ENCODE measurements at places on chromosomes 11 and 22.

DNA sequence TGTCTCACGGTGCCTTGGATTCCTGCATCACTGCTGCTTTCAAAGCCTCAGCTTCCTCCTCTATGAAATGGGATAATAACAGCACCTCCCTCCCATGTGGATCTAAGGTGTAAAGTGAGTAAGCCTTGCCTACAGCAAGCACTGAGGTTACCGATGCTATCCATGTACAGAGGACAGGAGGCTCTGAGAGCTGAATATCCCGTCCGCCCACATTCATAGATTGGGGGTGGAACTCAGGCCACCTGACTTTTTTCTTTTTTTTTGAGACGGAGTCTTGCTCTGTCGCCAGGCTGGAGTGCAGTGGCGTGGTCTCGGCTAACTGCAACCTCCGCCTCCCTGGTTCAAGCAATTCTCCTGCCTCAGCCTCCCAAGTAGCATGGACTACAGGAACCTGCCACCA lies 12.5 kb downstream of the PDGFB start:
- DNase-seq = no peak

- DNase-seq = no peak
These were observed 29.1 kb downstream of the ALG8 start for GRCh38 chr11:78110351-78110750.

DNA sequence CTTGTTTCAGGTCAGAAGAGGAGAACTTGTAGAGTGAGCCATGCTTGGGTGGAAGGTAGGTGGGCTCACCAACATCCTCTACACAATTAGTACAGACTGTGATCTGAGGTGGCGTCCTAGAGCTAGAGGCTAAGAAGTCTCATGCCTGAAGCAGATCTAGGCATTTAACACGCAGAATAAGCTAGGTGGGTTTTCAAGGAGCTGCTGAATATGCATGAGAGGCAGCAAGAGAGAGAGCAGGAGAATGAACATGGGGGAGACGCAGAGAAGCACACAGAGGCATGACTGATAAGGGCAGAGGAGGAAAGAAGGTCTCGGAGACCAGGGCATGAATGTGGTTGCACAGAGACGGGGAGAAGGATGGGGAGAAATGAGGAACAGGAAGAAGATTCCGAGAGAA lies 36.8 kb upstream of the JAM3 start:
- DNase-seq = no peak

DNA sequence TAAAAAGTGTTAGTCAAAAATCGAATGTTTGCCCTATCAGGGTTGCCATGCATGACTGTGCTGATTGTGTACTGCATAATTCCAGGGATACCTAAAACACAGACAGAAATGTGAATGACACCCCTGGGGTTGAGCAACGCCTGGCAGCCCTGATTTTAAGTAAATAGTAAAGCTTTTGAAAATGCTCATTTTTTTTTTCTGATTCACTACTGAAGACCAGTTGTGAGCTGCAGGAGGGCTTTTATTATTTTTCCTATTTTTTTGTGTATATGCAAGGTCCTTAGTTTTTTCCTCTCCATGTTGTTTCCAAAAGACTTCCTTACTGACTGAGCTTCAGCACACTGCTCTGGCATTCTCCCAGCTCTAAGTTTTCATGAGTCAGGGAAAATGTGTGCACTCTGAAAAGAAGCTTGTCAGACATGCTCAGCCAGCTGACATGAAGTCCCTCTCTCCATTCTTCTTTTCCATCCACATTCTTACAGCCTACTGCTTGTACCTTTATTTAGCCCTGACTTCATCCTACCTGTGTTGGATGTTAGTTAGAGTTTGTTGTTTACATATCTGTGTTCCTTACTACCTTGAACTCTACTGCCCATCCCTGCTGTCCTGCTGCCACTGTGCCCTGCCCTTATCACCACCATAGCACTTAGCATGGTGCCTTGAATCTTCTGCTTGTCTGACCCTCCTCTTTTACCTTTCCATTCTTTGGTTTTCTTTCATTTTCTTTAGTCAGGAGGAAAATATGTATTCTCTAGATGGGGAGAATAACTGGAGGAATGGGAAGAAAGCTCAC lies 79.5 kb downstream of the HORMAD2 start:
- no peak for DNase-seq

GRCh38 chr22:50199251-50199721 lies 1.5 kb upstream of the SELENOO start:
- no peak for DNase-seq

DNA sequence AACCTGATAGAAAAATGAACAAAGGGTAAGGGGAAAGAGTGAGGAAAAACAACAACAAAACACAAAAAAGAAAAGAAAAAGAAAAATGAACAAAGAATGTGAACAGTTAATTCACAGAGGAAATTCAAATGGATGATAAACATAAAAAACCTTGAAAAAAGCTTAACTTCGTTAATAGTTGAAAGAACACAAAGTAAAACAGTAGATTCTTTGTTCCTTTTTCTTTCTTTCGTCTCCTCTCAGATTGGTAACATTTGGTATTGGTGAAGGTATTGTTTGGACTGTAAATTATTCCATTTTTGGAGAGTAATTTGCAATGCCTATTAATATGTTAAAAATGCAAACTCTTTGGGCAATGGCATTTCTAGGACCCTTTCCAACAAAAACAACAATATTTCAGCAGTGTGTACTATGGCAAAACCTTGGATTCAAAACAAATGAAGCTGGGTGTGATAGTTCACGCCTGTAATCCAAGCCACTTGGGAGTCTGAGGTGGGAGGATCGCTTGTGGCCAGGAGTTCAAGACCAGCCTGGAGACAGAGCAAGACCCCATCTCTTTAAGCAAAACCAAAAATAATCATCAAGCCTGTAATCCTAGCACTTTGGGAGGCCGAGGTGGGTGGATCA lies 3.3 kb upstream of the BACE1 start:
- no peak for DNase-seq

GRCh38 chr11:114296605-114297372 lies 590 bp downstream of the NNMT start:
- no peak for DNase-seq

- DNase-seq = no peak
These were observed 391.1 kb downstream of the AASDHPPT start for GRCh38 chr11:106468531-106468930.

GRCh38 chr11:30717009-30717408 lies 130.9 kb upstream of the MPPED2 start:
- no peak for DNase-seq

DNA sequence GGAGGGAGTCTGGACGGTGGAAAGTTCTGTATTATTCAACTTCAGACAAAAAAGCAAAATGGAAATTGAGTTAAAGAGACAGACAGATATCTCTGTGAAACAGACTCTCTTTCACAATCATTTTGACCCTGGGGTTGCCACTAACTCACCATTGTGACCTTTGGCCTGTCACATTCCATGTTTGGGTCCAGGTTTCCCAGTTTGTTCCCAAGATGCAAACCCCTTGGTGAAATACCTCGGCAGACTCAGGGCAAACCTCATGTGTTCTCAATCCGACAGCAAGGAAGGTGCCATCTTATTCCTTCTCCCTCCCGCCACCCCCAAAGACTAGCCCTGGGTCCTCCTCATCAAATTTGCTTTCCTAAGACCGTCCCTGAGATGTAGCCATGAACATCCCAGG lies 41.8 kb downstream of the GALNT18 start:
- no peak for DNase-seq

GRCh38 chr11:128841461-128842072 lies 25.5 kb downstream of the KCNJ1 start:
- no peak for DNase-seq

DNA sequence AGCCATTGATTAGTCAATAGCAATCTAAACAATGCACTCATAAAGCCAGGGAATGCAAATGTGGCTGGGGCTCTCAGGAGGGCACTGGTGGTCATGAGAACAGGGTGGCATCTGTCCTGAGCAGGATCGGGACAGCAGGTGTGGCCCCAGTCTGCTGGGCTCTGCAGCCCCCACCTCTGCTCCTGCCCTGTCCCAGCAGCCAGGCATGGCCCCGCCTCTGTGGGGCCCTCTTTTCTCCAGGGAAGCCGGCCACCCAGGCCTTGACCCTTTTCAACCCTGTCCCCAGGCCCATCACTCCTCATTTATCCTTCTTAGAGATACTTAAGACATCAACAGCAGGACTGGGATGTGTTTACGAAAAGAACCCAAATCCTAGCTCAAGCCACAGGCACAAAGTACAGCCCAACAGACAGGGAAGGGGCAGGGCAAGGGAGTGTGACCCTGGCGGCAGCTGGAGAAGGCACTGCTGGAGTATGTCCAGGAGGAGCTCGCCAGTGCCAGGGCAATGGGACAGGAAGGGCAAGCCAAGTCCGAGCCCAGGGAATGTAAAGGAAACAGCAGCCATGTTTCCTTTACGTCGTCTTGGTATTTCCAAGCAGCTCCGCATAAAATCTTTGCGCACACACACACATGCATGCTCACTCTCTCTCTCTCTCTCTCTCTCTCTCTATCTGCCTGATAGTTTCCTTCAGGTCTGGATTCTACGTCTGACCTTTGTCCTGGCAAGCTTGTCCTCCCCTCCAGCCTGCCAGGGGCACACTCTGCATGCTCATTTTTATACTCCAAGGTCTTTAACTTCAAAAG lies 59.9 kb downstream of the DGCR2 start:
- DNase-seq = no peak

All from suppressor macrophage treated with lipopolysaccharide for 1 hour (primary cell).